Activated gamma-delta T cell treated with anti-CD3 and anti-CD28 coated beads, Interleukin-2, amount 50 U/mL, for 16 hours (primary cell): ENCODE measurements at places on chromosomes 2 and 18.

GRCh38 chr2:205465791-205466190 is 216.5 kb upstream of the NRP2 start:
- DNase-seq, result no peak

DNA sequence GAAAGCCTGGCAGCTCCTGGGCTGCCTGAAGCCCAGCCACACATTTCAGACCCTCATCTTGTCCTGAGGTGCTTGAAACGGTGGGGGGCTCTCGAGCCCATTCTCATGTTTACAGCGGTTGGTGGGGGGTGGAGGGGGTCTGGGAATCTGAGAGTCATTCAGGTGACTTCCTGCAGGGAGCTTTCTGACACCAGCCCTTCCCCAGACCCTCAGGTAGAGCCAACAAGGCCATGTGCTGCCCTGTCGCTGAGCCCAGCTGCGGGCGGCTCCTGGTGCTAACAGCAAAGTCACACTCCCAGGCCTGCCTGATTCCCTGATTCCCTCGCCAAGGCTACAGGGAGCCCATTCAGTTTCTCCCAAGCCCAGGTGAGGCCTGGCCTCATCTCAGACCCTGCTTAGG is 324.9 kb upstream of the MEX3C start:
- DNase-seq, result no peak

- no peak for DNase-seq
These were observed 101.2 kb downstream of the ZNF236 start for GRCh38 chr18:76923485-76924085.

- no peak for DNase-seq
These were observed 288.0 kb upstream of the TNP1 start for GRCh38 chr2:217147818-217148217.

DNA sequence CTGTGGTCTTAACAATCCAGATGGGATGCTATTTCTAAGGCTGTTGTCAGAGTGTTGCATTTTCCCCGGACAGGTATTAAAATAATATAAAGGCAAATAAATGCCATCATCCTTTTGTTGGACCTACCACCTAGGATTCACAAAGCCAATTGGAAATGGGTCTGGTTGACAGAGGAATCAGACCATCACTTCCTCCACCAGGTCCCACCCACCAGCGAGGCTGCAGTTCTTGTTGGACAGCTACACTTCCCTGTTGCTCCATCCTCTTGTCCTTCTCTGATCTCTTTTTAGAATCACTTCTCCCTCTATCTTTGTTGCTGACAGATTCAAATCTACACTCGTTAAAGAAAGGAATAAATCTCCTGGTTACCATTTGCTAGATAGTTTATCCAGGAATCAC is 1.1 kb downstream of the TMEM169 start:
- DNase-seq, result no peak

GRCh38 chr2:9844036-9844483 is 786 bp downstream of the TAF1B start:
- DNase-seq, result no peak
